Thymus (tissue), 14 donors: ENCODE measurements at places on chromosomes 16 and 17. TPM values are rescaled to one million over a fixed set of nuclear protein-coding genes. Genes with fewer than 3 reads are reported as not detected.

DNA sequence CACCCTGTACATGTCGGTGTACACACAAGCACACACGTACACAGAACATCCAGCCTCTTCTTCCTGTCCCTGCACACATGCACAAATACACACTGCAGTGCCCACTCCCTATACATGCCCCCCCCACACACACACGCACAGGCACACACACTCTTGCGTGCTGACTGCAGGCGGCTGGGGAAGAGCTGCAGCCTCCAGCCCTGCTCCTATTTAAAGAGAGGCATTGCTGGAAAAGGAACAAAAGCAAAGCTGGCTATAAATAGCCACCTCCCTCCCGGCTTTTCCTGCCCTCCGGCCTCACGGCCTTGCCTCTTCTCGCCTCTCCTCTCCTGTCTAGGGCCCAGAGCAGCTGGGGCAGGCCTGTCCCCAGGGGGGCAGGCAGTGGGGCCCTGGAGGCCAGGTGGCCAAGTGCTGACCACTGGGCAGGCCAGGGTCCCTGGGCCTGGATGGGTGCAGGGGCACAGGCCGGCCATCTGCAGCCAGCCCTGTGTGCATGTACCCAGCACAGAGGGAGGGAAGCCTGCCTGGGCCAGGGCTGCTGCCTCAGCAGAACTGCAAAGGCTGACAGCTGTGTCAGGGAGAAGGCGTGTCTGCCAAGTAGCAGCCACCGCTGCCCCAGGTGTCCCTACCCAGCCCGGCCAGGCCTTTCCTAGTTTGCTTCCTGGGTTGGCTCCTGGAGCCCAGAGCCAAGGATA is 25.4 kb downstream of the RTN4RL1 start:
- no peaks in the 10 kb centered on the region for H3K36me3 ChIP-seq
- no peak overlapping the region for H3K4me3 ChIP-seq
- H3K27ac ChIP-seq, result no peak overlapping the region
- H3K27me3 ChIP-seq, result peaks cover 73% of the 10 kb centered on the region

DNA sequence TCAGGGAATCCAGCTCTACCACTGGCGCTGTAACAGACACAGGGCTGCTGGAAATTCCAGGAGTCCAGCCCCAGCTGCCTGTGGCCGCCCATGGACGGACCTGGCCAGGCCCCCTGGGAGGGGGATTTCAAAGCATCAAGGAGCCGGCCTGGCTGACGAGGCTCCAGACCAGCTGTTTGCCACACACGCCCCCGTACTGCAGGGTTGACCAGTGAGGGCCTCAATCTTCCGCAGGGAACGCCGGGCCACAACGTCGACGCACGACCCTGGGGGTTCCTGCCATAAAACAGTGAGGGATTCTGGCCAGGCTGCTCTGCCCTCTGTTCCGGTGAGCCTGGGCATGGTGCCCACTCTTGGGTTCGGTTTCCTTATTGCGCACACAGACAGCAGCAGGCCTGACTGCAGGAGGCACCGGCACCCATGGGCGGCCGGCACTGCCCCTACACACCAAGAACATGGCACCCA is 3.7 kb downstream of the LMF1 start:
- no peak overlapping the region for H3K4me3 ChIP-seq
- H3K27ac ChIP-seq, result no peak overlapping the region
- peaks cover 10% of the 10 kb centered on the region for H3K4me1 ChIP-seq

ZNF688 gene
- polyA plus RNA-seq, result 38.1 TPM

CLEC18C gene
- 0.37 TPM for polyA plus RNA-seq

TNFSF13 gene
- 19.6 TPM for polyA plus RNA-seq

GRCh38 chr17:66625311-66625767 is 209.6 kb upstream of the CACNG5 start:
- no peak overlapping the region for H3K27ac ChIP-seq
- no peaks in the 10 kb centered on the region for H3K36me3 ChIP-seq
- H3K4me3 ChIP-seq, result no peak overlapping the region
- H3K4me1 ChIP-seq, result no peaks in the 10 kb centered on the region
- no peak for DNase-seq

- H3K4me1 ChIP-seq, result peaks cover 82% of the 10 kb centered on the region
- no peaks in the 10 kb centered on the region for H3K36me3 ChIP-seq
- DNase-seq, result peak; percentile 86
- H3K27ac ChIP-seq, result peak overlapping the region; percentile 86
- peaks cover 80% of the 10 kb centered on the region for H3K27me3 ChIP-seq
These were observed 1.4 kb upstream of the PLEKHH3 start for GRCh38 chr17:42677921-42678781.
